ENCODE measurements at places on chromosomes 7 and 10.

DNA sequence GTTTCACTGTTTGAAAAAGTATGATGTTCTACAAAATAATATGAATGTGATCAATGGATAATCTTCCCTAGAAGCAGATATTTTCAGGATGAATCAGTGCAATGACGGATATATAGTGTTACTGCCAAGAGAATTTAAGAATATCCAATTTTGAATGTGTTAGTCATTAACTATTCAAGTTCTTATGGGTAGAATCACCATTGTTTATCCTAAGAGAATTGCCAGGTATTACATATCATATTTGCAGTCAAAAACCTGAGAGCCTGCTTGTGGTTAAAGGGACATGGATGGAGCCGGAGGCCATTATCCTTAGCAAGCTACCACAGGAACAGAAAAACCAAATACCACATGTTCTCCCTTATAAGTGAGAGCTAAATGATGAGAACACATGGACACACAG is 26.9 kb downstream of the AHR start:
- no peak for DNase-seq

DNA sequence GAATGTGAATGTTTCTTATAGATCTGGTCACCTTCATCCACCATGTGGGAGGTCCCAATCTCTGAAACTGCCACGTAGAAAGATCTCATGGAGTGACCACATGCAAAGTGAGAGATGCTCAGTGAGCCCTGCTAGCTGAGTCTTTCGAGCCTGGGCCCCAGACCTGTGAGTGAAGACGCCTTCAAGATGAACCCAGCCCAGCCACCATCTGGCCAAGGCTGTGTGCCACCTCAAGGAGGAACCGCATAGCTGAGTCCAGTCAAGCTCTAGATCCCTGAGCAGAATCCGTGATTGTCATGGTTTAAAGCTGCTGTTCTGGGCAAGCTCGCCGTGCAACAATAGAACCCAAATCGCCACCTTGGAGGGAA is 20.2 kb upstream of the PPIF start:
- DNase-seq = no peak

DNA sequence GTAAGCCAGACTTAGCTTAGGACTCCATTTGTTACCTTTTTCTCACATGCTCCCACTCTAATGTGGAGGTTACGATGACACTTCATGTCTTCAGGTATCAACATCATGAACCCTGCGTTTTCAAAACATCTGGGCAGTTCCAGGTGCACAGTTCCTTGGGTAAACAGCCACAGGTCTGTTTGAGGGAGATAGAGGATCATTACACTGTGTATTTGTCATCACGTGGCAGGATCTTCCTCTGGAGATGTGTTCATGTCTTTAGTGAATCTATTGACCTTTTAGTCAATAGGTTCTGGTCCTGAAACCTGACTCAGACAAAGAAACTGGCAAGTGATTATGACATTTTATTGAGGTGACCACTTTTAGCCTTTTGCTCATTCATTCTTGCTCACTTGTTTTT is 145.5 kb downstream of the ANKRD7 start:
- no peak for DNase-seq

DNA sequence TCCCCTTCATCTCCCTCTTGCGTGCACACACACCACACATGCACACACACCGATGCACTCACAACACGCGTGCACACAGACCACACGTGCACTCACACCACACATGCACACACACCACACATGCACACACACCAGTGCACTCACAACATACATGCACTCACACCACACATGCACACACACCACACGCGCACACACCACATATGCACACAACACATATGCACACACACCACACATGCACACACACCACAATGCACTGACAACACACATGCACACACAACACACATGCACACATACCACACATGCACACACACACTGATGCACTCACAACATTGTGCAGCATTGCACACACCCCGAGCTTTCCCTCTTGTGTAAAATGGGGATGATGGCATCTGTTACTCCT is 68.1 kb downstream of the TRRAP start:
- DNase-seq = no peak

GRCh38 chr10:83978681-83979383 is 160.5 kb upstream of the GHITM start:
- no peak for DNase-seq

DNA sequence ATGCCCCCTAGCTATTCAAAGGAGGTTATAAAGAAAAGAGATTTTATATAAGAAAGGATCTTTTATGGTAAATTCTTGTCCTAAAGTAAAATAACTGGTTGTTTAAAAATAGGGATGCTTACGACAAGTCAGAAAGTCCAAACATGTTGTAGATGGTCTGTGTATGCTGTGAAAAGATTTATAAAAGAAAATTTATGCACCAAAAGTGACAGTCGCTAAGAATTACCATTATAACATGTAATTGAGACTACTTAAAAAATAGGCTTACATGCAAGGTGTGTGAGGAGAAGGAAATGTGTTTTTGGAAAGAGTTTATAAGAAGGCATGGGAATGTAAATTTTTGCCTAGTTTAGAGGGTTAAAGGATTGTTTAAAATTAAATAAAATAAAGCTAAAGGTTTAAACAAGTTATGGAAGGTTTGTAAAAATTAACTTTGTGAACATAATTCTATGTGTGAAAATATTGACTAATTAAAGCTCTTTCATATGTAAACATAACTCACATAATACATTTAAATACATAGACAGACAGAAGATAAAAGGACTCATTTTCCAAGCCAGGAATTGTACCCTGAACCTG is 118.5 kb downstream of the LYZL1 start:
- no peak for DNase-seq

DNA sequence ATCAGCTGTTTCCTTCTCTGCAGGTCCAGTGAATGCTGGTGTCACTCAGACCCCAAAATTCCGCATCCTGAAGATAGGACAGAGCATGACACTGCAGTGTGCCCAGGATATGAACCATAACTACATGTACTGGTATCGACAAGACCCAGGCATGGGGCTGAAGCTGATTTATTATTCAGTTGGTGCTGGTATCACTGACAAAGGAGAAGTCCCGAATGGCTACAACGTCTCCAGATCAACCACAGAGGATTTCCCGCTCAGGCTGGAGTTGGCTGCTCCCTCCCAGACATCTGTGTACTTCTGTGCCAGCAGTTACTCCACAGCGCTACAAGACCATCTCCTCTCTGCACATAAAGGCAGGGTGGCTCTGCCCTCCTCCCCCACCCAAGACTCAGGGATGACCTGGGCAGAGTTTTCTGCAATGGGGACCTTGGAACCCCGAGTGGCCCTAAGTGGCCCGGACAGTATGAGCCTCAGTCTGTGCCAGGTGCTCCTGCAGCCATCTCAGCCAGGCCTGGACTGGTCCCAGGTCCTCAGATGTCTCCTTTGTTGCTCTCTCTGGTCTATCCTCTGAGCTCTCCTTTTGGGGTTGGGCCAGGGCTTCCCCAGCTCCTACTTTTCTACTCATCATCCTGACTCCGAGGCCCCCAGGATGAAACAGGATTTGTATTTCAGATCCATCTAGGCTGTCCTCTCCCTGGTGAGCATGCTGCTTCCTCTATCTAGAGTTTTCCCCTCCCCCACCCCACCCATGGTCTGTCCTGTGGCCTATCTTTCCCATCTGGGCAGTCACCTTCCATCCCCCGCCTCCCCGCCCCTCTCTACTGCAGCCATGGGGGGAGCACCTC is 212.1 kb upstream of the PRSS58 start:
- DNase-seq = no peak

GRCh38 chr10:51001587-51001986 is 72.7 kb upstream of the PRKG1 start:
- DNase-seq = no peak

DNA sequence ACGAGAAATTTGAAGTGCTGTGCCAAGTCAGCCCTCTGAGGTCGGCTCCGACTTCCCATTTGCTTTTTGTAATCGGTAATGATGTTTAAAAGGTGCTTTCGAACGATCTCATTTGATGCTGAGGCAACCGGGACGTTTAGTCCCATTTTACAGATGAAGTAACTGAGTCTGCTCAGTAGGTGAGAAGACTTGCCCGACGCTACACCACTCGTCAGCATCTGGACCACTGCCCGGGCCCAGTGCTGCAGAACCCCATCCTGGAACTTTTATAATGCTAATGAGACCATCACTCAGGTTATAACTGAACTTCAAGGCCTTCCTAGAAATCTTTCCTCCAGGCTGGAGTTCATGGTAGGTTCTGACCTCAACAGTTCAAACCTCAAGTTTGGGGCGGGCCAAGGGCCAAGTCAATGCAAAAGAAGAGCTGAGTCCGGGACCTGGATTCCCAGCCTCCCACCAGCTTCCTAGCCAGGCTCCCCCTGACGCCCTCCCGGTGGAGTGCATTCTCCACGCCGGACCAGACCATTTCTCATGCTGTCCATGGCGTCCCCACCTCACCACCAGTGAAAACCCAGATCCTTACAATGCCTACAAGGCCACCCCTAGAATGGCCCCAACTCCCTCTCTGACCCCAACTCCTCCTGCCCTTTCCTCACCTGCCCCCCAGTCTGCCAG is 699 bp upstream of the PDLIM1 start:
- no peak for DNase-seq

DNA sequence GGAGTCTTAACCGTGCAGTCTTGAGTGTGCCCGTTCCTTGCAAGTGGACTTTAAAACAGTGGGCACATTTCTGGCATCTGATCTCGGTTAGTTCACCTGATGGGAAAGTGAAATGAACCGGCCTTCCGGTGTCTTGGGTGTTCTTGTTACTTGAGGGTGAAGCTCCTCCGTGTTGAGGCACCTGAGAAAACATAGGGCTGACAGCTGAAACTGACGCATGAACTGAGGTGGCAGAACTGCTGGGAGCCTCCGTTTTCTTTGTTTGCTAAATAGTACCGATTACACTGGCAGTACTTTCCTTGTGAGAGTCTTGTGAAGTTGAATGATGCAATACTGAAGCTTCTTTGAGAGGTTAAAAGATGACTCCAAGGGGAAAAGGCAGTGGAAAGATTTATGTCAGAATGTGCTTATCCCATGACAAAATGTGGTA is 62.8 kb upstream of the SAMD8 start:
- no peak for DNase-seq

- DNase-seq = no peak
Measured at GRCh38 chr10:30154561-30154960, 95.2 kb upstream of the JCAD start.

DNA sequence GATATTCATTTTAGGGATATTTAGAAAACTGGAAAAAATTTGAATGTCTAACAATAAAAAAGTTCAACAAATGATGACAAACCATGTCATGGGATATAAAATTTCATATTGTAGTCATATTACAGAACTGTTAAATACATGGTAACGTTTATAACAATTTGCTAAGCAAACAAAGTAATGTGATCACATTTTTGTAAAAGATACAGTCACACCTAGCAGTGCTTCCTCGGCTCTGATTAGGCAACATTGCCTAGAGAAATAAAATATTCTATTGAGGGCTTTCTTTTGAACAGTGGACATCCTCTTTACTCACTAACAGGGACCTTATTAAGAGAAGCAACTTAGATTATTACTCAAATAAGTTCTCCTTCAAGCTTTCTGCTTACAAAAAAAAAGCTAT is 605.5 kb downstream of the GATA3 start:
- no peak for DNase-seq

DNA sequence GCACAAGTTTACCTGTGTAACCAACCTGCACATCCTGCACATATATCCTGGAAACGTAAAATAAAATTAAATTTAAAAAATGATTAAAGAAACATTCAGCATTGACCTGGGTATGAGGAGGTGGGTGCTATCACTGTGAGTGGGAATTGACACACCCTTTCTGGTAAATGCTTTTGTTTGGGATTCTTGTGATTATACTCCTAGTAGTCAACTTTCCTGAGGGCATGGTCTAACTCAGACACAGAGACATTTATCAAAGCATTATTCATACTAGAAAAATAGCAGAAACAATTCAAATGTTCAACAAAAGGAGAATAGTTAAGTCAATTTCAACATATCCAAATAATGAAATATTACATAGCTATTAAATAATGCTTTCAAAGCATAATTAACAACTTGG is 44.2 kb downstream of the CNNM2 start:
- DNase-seq = no peak

- DNase-seq = no peak
Measured at GRCh38 chr10:93438613-93439253, 43.4 kb downstream of the MYOF start.

- DNase-seq = no peak
Measured at GRCh38 chr7:115040057-115040456, 118.2 kb downstream of the MDFIC start.

DNA sequence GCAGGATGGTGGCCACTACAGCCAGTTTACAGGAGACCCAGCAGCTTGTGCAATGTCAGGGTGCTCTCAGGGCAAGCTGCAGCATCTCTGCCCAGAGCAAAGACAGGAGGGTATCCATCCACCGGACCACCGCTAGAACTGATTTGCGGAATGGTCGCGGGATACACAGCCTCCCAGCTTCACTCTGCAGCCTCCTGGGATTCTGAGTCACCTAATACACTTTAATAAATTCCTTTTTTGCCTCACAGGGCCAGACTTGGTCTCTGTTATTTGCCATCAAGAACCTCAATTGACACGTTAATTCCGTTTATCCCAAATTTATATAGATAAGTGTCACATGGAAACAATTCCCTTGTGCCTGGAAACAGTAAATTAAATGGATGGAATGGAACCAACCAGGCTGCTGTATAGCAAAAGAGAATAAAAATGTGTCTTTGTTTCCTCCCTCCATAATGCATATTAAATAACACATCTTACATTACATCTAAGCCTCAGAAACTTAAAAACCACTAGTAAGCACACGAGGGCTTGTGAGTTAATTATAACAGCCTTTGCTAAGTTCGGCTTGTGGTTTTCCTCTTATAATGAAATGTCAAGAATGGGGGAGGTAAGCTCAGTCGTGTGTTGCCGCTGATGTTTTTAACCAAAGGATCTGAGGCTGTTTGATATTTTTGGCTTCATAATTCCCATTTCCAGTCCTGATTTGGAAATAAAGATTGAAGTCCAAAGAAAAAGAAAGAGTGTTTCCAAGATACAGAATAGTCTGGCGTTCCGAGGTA is 52.1 kb downstream of the ADRB1 start:
- DNase-seq = no peak

- no peak for DNase-seq
Measured at GRCh38 chr10:3395458-3395861, 222.9 kb upstream of the PITRM1 start.

- DNase-seq = no peak
Measured at GRCh38 chr7:99920149-99920548, 819 bp upstream of the TRIM4 start.

DNA sequence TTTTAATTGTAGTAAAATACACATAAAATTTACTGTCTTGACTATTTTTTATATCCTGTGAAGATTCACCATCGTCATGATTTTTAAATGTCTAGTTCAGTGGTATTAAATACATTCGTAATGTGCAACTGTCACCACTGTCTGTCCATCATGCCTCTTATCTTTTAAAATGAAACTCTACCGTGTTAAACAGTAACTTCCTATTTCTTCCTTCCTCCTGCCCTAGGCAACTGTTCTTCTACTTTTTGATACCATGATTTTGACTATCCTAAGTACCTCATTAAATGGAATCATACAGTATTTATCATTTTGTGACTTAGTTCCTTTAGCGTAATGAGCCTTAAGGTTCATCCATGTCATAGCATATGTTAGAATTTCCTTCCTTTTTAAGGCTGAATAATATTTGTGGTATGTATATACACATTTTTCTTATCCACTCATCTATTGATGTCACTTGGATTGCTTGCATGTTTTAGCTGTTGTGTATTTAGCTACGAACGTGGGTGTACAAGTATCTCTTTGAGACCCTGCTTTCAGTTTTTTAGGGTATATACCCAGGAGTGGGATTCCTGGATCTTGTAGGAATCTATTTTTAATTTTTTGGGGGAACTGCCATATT is 13.5 kb downstream of the SLK start:
- DNase-seq = no peak

- DNase-seq = no peak
Measured at GRCh38 chr10:33674986-33675599, 340.6 kb upstream of the NRP1 start.
